Stimulated activated CD4-positive, alpha-beta T cell treated with anti-CD3 and anti-CD28 coated beads, Interleukin-12 subunit alpha, Interleukin-12 subunit beta, amount 100 ng/mL, for 24 hours (primary cell): ENCODE measurements at places on chromosomes 3 and 15.

- DNase-seq = no peak
Measured at GRCh38 chr3:41159588-41160189, 39.6 kb upstream of the CTNNB1 start.

- no peak for DNase-seq
Measured at GRCh38 chr15:85400606-85401005, 20.2 kb downstream of the AKAP13 start.

DNA sequence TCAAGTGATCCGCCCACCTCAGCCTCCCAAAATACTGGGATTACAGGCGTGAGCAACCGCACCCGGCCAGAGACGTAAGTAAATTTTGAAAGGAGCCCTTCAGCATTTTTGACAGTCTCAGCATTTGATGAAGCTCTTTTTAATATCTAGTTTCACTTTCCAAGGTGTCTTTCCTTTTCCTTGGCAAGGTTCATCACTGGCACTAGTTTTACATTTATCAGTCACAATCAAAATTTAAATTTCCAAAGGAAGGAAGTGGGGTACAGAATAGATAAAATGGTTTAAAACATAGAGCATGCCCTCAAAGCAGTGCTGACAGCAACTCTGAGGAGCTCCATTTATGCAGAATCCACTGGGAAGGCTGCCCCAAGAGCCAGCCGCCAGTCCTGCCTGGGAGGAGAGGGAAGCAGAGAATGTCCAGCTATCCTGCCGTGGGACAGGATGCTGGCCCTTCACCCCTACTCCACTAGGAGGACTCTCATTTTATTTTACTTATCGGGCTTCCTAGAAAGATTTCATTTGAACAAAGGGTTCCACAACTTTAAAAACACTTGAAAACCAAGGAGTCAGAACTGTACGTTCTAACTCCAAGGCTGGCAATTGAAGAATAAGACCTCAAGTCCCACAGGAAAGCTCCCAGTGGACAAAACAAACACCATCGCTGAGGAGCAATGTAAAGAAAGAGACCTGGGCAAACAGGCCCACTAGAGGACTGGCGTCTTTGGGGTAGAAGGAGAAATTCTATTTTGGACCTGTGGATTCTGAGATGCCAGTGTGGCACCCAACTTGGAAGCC is 9.9 kb downstream of the SFMBT1 start:
- DNase-seq = no peak

DNA sequence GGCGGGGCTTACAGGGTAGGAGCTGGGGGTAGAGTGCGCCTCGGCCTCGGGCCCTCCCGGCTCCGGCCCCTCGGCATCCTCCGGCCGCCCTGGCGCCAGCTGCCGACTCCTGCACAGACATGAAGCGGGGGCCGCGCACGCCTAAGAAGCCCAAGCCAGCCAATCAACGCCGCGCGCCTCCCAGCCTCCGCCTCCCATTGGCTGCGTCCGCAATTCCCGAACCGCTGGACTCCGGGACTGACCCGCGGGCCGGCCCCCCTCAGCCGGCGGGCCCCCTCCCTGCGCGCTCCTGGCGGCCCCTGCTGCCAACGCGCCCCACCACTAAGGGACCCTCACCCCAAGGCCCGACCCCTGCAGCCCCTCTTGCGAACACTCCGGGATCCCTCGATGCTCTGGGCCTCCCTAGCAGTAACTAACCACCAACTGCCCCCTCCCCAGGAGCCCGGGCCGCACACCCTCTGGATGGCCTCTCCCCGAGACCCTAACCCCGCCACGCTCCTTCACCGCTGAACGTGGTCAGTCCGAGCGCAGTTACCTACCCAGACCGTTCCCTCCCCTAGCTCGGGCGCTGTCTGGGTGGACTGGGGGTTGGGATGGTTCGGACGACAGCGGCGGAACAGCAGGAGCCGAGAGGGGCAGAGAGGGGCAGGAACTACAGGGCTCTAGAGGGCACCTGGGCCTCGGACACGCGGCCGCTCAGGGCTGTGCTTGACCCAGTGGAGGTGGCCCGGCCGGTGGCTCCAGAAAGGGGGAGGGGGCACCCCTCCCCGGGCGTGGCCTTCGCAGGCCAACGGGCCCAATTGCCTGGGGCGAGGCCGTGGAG is 5.0 kb downstream of the GATA2 start:
- DNase-seq = no peak

GRCh38 chr3:7282988-7283387 is 422.1 kb downstream of the GRM7 start:
- no peak for DNase-seq

DNA sequence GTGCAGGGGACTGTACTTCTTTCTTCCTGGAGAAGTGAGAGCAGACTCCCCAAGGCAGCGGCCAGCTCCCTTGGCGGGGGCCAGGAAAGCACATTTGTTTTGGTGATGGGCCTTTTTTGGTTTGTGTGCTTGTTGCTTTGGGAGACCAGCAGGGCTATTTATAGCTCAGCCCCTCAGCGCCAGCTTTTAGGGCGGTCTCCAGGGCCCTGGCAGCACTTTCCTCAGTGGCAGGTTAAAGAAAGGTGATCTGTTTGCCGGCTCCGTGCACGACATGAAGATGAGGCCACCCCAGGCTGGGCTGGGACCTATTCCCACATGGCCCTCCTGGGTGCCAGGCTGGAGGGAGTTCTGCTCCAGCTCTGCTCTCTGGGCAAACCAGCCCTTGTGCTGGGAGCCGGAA is 21.8 kb downstream of the SLC6A11 start:
- no peak for DNase-seq

GRCh38 chr3:110248666-110249065 is 823.0 kb upstream of the NECTIN3 start:
- no peak for DNase-seq

- DNase-seq = no peak
Measured at GRCh38 chr15:63836579-63836978, 2.8 kb upstream of the HERC1 start.

DNA sequence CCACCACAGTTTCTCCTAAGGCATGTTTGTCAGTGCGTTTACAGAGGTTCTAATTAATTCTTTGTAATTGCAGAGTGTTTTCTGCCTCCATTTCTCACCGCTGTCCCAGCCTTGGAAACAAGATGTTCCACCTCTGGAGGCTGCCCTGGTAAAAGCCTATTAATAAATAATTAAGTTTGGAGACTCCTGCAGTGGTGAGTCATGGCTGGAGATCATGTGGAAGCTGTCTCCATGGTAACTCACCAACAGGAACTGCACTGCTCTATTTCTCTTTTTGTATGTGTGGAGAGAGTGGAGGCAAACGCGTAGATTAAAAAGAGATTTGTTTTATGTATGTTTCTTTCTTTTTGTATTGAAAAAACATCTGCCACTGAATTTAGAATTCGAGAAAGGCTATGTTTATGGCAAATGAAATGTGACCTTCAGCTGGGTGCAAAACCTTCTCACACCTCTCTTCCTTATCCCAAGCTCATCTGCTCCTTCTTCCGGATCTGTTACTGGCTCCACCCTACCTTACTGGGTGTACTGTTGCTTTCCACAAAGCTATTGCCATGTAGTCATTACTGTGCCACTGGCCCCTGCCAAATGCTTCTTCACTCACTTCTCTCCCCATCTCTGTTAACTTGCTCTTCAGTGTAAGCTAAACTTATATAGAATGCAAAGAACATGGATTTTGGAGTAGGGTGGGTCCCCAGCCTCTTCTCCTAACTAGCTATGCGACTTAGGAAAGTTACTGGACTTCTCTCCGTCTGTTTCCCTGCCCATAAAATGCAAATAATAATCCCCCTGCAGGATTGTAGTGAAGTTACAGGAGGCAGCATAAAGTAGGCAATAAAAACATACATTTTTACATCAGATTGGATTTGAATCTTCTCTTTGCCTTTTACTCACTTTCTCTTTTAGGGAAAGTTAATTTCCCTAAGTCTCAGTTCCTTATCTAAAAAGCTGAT is 778.5 kb downstream of the NTRK3 start:
- DNase-seq = no peak

- no peak for DNase-seq
Measured at GRCh38 chr3:14228681-14229470, 50.3 kb downstream of the LSM3 start.

DNA sequence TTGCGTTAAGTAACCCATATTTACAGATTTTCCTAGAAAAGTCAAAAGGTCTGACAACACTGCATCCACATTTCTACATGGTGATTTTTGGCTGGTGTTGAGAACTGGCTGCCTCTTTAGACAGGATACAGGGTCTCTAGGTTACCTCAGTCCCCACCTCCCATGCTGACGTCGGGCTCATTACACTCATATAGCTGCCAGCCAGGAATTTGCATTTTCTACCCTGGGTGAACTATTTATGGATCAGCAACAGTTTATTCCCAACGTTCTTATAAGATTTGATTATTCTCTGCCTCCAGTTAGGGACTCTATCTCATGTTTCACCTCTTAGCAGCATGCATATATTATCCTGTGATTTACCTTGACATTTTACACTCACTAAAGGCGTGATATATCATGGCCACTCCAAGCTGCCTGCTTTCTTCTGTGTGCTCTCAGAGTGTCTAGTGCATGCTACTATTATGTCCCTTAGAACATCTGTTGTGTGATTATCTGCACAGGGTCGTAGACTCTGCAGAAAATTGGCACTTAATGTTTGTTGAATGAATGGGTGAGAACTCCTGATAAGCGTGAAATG is 49.0 kb downstream of the CLDN11 start:
- DNase-seq = no peak

- no peak for DNase-seq
Measured at GRCh38 chr15:63669074-63669473, 71.9 kb downstream of the FBXL22 start.

DNA sequence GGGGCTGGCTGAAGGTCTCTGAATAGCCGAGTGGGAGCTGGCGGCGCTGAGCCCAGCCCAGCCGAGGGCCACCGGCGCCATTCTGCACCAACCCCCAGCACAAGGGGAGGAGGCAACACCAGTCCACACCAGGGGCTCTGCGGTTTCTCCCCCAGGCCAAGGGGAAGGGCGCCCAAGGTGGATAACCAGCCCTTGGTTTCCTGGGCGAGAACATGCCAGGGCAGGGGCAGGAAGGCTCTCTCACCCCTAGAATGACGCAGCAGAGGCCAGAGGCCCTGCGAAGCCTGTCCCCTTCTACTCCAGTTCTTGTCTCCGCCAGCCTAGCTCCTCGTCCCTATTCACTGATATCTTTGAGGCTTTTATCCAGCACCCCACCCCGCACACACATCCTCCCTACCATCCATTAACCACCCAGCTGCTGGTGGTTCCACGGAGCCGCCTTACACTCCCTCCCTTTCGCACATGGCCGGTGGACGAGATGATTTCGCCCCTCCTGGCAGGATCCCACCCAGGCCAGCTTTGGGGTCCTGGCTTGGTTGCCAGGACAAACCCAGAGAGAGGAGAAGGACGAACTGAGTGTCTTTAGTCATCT is 1.3 kb downstream of the RBPMS2 start:
- DNase-seq = no peak

- no peak for DNase-seq
Measured at GRCh38 chr3:161950318-161950868, 453.8 kb downstream of the OTOL1 start.

GRCh38 chr15:48963524-48964113 is at the start of gene SHC4:
Gene SHC4, minus strand, starts transcription at chr15:48963919. Its CDS starts 904 bp downstream, at chr15:48963015.
- DNase-seq = no peak

DNA sequence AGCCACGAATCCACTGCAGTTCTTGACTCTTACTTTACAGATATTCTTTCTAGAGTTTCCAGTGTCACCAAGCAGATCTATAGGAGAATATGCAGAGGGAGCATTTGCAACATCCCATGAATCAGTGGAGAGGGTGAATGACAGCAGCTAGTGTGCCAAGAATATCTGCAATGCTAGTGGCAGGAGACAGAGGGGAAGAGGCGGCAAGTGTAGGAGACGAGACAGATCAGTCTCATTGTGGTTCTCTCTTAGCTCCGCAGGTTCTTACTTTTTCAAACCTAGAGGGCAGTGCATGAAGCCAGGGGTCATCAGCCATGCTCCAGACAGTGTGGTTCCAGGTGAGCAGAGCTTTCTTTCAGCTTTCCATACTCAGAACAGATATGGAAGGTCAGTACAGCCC is 744 bp downstream of the ZNF619 start:
- no peak for DNase-seq

DNA sequence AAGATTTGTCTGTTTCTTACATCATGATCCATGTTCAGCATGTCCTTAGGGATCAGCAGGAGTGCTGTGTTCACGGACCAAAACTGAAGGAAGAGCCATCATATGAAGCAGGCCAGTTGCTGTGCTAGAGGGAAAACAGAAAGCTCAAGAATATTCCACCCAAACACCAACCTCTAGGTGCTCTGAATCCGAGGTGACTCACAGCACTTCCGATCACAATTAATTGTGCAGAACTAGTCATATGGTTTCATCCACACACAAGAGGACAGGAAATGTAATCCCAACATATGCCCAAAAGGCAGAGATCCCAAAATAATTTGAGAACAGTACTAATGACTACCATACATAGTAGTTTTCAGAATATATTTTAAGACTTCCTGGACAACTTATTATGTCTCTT is 257.9 kb upstream of the KCNH8 start:
- no peak for DNase-seq

DNA sequence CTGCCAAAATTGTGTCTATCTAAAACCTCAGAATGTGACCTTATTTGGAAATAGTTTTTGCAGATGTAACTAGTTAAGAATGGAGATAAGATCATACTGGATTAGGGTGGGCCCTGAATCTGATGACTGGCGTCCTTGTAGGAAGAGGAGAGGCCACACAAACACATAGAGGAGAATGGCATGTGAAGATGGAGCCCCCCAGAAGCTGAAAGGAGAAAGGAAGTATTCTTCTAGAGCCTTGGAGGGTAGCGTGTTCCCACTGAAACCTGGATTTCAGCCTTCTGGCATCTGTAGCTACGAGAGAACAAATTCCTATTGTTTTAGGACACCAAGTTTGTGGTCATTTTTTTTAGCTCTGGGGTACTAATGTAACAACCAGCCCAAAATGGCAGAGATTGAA is 423.0 kb upstream of the TPM1 start:
- DNase-seq = no peak

DNA sequence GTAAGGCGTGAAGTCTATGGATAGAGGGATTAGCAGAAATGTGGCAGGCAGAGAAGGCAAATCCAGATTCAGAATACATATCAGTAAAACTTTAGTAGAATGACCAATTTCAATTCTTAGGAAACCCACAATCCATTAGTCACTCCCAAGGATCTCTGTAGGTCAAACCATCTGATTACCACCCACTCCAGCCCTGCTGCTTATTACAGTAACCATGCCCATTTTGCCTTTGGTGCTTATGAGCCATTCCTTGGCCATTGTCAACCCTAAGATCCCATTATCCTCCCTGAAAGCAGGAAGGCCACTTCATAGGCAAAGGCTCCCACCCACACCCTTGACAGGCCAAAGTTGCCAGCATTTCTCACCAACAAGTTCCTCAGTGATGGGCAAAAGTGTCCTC is 5.1 kb upstream of the KLHL40 start:
- no peak for DNase-seq

GRCh38 chr3:176431038-176431418 is 766.3 kb downstream of the TBL1XR1 start:
- no peak for DNase-seq

GRCh38 chr3:139653582-139653981 is 24.2 kb downstream of the NMNAT3 start:
- DNase-seq = no peak
